A549 treated with Mapracorat at 1 μM for 4 hours (cell line): ENCODE measurements at places on chromosomes 12 and 14. TPM values are rescaled to one million over a fixed set of nuclear protein-coding genes. Genes with fewer than 3 reads are reported as not detected.

Gene OR6C2
- not detected in 5 replicates for total RNA-seq

Gene RHOJ
- total RNA-seq, result not detected in 5 replicates

Gene KIF5A
- 0.13 to 0.29 TPM (median 0.20 TPM) in 5 replicates for total RNA-seq

Gene CRIP2
- 112 to 211 TPM (median 199 TPM) in 5 replicates for total RNA-seq

Gene GLT1D1
- not detected in 5 replicates for total RNA-seq

Gene CRY1
- total RNA-seq, result 20.6 to 26.0 TPM (median 24.0 TPM) in 5 replicates

Gene BATF
- 0.15 TPM in 1 of 5 replicates, not detected in the others for total RNA-seq

Gene RFX4
- total RNA-seq, result not detected in 5 replicates
